ENCODE measurements at places on chromosomes 2 and 18.

- DNase-seq, result no peak
These were observed 129.3 kb downstream of the MARCHF4 start for GRCh38 chr2:216243026-216243425.

- DNase-seq, result no peak
These were observed 17.1 kb upstream of the CAVIN2 start for GRCh38 chr2:191863988-191864387.

DNA sequence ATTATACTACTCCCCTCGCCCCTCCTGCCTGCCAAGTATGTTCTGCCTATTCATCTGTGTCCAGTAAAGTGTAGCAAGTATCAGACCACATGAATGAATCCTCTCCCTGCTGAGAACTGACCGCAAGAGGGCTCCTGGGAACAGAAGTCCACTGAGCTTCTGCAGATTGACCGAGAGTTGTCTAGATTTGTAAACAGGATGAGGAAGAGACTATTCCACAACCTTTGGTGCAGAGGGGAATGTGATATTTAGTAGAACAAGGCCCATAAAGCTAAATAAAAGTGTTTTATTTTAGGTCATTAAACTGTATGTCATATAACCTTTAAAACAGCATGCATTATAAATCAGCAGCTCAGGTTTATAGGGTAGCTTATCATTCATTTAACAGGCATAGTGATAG lies 377.0 kb downstream of the DCC start:
- DNase-seq, result no peak

DNA sequence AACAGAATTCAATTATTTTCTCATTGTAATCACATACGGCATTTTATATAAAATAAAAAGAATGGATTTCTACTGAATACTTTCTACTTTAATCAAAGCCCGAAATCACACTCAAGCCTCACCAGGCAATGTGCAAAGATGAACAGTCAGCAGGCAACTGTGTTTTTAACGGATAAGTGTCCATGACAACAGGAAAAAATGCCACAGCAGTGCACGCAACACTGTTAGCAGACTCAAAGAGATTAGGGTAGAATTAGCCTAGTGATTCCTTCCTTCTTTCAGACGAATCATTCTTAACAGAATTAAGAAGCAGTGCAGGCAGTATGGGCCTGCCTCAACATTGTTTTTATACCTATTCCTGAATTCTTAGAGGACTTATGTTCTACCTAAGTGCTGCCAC lies 135.6 kb downstream of the CDH2 start:
- DNase-seq, result no peak

GRCh38 chr18:77106331-77106730 lies 26.3 kb downstream of the MBP start:
- DNase-seq, result peak; percentile 78

DNA sequence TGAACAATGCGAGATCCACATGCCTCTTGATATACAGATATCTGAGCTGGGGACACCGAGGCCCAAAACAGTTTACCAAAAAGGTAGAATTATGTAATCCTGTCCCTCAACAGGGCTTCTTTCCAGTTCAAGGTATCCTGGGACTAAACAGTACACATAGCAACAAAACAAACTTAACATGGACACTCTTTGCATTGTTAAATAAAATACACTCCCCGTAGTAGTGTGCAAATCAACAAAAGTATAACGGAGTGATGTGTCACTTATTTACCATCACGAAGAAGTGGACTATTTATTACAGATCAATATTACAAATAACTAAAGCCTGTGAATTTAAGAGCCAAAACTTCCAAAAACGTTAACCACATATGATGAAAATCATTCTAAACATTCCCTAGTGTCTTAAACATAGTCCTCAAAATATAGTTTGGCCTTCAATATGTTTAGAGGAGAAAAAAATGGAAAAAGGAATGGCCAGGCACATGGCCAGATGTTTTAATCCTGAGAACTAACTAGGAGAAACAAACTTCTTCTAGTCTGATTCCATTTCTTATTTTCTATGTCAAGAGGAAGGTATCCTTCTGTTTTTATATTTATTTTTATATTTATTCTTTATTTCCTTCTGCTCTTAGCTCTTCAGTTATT lies 377.5 kb downstream of the OSR1 start:
- DNase-seq, result no peak

GRCh38 chr18:77461062-77461688 lies 211.5 kb downstream of the GALR1 start:
- no peak for DNase-seq

DNA sequence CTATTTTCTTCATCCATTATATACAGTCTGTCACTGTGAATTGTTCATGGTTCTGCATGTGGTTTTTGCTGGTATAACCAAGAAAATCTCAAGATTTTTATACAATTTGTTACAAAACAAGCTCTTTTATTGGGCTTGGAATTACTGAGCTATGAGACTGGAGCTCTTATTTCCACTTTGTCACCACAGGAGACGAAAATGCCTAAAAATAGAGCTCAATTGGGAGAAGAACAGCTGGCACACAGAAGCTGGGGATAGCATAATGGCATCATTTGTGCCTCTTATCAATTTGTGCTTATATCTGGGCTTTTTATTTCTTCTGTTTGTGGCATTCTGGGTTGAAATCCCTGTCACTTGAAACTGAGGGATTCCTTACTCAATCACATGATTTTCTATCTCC lies 219.1 kb downstream of the CALCRL start:
- DNase-seq, result no peak

DNA sequence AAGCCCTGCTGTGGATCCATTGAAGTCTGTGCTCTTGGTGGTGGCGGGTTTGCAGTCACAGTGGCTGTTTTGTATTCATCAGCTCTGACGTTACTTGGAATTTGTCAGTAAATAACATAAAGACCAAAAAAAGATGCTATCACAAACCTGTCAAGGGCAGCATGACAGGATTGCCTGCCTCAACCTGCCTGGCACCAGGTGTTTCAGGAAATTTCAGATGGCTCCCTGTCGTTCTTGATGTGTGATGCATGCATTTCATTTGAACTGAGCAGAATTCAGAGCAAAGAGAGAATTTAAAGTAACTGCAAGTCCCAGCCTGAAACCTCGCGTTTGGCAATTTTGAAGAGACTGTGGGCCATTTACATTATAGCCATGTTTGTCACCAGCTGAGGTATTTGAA lies 50.3 kb upstream of the EPC2 start:
- no peak for DNase-seq

GRCh38 chr2:88874063-88874657 lies 182.7 kb downstream of the RPIA start:
- peak; percentile 26 for DNase-seq
